SK-MEL-5 (cell line): ENCODE measurements at places on chromosomes 5 and 9.

- no peak for DNase-seq
Observed at GRCh38 chr5:62284946-62285891, 20.8 kb upstream of the KIF2A start.

- no peak for DNase-seq
Observed at GRCh38 chr5:199197-199949, 8.1 kb downstream of the LRRC14B start.

DNA sequence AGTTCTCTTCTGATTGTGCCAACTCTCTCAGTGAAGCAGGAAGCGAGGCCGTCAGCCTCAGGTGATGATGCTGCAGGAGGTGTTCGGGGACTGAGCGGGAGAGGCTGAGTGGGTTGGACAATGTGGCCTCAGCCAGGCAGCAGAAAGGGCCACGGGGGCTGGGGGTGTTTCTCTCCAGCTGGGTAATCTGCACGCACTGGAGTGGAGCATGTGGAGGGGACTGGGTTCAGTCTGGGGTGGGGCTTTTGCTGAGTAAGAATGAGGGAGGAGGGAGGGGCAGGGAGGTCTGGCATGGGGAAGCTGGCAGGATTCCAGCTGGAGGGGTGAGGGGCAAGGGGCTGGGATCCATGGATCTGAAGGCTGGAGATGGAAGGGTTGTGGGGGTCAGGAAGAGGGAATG lies 60.8 kb upstream of the PHYKPL start:
- no peak for DNase-seq

DNA sequence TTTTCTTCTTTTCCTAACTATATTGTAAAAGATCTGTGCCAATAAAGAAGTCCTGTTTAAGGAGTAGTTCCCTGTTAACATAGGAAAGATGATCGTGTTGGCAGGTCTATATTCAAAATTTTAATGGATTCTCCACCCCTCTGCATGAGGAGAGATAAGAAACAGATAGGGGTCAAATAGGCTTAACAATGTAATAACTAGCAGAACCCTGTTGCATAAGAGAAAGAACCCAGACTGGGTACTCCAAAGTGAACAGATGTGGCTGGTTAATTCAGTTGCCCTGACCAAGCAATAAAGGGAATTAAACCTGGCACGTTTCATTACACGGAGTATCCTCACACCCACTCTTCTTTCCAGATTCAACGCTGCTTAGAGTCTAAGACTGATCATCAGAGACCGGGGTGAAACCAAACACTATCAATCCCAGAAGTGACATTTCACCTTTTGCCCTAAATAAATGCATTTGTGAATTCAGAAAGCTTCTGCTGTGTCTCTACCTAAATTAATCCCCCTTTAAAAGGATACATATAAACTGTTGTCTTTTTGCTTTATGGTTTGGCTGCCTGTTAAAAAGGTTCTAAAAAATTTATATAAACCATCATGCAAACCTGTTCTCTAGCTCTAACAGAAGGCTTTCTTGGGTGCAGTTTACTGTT lies 1276.9 kb upstream of the WWC1 start:
- no peak for DNase-seq

- DNase-seq, result peak; percentile 48
Observed at GRCh38 chr5:473551-474192, 30.7 kb downstream of the EXOC3 start.

GRCh38 chr9:71441266-71441665 lies 319.8 kb upstream of the TRPM3 start:
- no peak for DNase-seq

DNA sequence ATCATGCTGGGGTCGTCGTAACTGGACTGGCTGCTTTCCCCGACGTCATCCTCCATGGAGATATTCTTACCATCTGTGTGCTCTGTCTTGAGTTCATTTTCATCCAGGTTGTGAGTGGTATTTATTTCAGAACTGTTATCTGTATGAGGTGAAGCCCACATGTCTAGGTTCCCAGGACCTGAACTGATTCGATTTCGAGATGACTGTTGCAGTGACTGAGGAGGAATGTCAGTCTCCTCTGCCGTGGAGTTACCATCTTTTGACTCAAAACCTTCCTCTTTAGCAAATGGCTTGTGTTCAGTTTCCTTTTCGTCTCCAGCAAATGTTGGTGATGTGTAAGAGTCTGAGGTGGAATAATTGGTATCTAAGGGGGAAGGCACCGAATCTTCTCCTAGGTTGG lies 55.2 kb upstream of the PCA3 start:
- DNase-seq, result no peak

DNA sequence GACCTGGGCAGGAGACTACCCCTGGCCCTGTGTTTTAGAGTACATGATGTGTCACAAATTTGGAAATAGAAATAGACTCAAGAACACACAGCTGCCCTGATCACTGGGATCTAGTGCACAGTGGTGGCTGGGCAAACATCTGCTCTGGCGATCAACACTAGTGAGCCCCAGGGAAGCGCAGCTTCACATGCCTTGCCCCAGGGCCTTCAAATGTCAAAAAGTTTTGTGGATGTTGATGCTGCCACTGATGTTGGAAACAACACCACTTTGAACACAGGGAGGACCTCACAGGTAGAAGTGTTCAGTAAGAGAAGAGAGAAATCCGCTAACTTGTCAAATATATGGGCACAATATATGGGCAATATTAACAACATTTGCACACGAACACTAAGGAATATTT lies 7.1 kb upstream of the MAP3K1 start:
- DNase-seq, result no peak

DNA sequence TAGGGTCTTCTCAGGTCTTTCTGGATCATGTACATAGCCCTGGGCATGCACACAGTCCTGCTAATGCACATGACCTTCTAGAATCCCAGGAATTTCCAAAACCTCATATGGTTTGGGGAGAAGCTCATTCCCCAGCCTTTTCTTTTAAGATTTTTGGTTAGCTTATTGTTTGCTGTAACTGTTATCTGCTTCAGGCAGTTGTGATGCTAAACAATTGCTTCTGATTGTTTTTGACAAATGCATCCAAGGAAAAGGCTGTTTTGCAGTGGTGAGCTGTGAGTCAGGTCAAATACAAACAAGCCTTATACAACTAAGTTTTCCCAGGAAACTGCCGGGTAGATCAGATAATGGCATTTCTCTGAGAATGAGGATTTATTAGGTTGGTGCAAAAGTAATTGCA lies 32.7 kb downstream of the SMC5 start:
- peak; percentile 8 for DNase-seq

DNA sequence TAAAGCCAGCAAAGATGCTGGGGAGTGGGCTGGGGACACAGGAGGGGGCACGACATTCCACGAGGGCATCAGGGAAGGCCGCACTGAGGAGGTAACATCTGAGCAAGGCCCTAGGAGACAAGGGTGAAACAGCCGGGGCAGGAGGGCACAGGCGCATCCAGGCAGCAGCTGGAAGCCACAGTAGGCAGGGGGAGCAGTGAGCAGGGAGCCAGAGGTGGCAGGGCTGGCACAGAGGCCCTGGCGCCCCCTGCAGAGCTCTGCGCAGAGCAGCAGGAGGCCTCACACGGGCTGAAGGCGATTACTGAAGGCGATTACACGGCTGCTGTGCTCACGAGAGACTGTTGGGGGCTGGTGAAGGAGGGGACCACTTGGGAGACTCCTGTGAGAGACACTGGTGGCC lies 15.4 kb downstream of the LMAN2 start:
- DNase-seq, result peak; percentile 73

- DNase-seq, result no peak
Observed at GRCh38 chr9:107727086-107727780, 237.7 kb upstream of the KLF4 start.

- DNase-seq, result no peak
Observed at GRCh38 chr5:122639033-122639432, 135.8 kb upstream of the SNX2 start.

GRCh38 chr5:135027266-135027696 lies 6.7 kb downstream of the PITX1 start:
- DNase-seq, result no peak

- DNase-seq, result peak; percentile 87
Observed at GRCh38 chr5:23977997-23978396, 470.6 kb downstream of the PRDM9 start.

- no peak for DNase-seq
Observed at GRCh38 chr5:4048398-4048797, 452.8 kb downstream of the IRX1 start.

- no peak for DNase-seq
Observed at GRCh38 chr5:37915097-37915736, 75.4 kb upstream of the GDNF start.

DNA sequence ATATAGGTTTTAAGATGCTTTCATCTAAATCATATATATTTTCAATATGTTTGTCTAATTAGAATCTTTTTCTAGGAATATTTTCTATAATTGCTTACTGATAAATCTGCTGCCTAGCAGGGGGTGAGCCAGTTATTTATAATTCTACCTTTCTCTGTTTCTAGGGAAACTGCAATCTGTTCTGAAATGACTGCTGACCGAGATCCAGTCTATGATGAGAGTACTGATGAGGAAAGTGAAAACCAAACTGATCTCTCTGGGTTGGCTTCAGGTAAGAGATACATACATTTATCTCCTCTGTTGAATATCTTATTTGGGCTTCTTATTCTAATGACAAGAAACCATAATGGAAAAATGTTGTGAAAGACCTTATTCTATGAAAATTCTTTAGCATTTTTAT lies 127.3 kb downstream of the XRCC4 start:
- DNase-seq, result no peak

- DNase-seq, result peak; percentile 17
Observed at GRCh38 chr5:151213803-151214613, 9.9 kb downstream of the CCDC69 start.

- DNase-seq, result no peak
Observed at GRCh38 chr9:129284607-129285291, 106.7 kb upstream of the IER5L start.

- DNase-seq, result no peak
Observed at GRCh38 chr5:136005476-136005875, 23.3 kb upstream of the TGFBI start.

DNA sequence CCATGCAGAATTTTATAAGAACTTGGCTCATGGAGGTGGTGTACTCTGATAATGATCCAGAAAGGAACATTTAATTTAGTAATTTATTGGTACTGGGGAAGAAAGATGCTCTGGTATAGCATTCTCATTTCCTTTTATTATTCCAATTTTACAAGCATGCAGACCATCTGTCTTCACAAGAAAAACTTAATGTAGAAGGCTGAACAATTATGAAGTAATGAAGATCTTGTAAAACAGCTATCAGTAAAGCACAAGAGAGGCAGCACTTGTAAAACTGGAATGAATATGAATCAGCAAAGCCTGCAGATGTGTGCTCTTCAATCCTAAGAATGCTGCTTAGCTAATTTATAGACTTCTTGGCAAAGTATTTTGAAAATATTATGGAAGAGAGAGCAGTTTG lies 300.0 kb downstream of the YTHDC2 start:
- DNase-seq, result no peak

GRCh38 chr5:18043344-18043743 lies 409.1 kb downstream of the TAF11L14 start:
- peak; percentile 38 for DNase-seq

GRCh38 chr9:23682891-23683431 lies 143.1 kb downstream of the ELAVL2 start:
- DNase-seq, result no peak

DNA sequence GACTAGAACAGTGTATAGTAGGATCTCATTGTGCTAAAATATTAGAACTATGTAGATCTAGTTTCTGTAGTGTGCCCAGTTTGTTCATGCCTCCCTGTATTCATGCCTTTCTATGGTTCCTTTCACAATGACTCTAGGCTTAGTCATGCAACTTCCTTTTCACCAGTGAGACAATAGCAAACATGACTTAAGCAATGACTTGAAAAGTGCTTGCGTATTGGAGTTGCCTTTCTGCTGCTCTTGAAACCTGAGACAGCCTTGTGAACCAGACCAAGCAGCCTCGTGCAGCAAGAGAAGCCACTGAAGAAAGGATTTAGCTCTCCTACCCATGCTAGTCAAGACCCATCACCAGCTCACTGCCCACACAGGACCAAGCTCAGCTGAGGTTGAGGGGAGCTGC lies 294.5 kb upstream of the TAS2R1 start:
- peak; percentile 10 for DNase-seq

DNA sequence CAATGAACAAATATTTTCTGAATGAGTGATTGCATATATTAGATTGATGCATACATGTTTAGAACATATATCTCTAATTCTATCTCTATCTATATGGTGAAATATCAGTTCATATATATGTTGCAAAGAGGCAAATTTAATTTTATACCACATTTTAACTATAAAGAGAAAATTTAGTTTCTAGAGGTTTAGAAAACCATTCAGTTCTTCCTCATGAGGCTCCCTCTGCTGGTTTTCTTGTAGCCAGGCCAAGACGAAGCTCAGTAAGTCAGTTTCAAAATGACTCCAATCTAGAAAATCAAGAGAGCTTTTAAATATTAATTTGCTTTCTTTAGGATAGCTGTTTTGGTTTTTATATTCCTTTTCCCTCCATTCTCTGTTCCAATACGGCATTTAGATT lies 312.1 kb downstream of the TMEM232 start:
- DNase-seq, result peak; percentile 22

- DNase-seq, result no peak
Observed at GRCh38 chr9:92654481-92655301, 15.2 kb downstream of the IPPK start.

GRCh38 chr5:180600554-180601041 lies 9.3 kb upstream of the SCGB3A1 start:
- DNase-seq, result no peak

DNA sequence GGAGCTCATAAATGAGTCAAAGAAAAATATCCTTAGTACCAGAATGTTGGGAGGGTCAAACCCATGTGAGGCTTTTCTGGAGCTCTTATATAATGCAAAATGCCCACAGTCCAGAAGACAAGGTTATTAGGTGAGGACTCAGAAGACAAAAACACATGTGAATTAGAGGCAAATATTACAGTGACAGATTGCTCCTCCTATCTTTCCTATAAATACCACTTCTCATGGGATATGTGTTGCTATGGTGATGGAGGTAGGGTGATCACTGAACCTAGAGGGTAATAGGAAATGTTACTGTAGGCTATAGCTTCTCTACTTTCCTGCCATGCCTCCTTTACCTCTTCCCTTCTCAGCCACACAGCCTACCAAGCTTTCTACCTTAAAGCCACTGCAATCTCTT lies 264.6 kb downstream of the SEC61B start:
- DNase-seq, result no peak

- DNase-seq, result peak; percentile 32
Observed at GRCh38 chr5:665541-665955, 27.6 kb downstream of the TPPP start.

- peak; percentile 57 for DNase-seq
Observed at GRCh38 chr9:88741335-88741734, 206.4 kb downstream of the NXNL2 start.

DNA sequence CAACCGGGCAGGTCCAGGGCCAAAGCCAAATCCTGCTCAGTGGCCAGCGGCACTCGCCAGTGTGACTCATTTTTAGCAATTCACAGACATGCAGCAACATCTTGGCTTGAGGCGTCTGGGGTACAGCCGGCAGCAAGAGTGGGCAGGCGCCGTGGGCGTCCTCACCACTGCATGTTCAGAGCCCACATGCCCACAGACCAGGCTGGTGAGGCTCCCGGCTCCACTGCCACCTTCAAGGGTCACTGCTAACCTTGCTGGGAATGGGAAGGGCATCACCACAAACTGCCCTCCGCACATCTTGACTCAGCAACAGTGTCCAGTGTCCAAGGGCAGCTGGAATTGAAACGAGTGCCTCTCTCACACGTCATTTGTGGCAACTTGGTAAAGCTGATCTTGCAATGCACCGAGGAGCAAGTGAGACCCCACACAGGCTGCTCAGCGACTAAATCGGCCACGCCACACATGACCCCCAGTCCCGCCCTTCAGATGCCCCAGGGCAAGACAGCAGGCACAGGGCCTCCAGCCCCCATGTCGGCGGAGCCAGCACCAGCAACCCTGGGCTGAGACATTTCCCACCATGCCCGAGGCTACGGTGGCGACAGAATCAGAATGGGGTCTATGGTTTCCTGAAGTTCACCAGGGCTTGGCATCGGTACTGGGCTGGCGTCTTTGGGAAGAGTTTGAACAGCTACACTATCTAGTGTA lies 140.3 kb downstream of the ROR2 start:
- no peak for DNase-seq
